ENCODE measurements at places on chromosomes 2 and 18.

- no peak for DNase-seq
Observed at GRCh38 chr2:38940746-38941145, 51.1 kb downstream of the ARHGEF33 start.

GRCh38 chr18:42426496-42427015, 471.5 kb downstream of the PIK3C3 start:
- DNase-seq = no peak

DNA sequence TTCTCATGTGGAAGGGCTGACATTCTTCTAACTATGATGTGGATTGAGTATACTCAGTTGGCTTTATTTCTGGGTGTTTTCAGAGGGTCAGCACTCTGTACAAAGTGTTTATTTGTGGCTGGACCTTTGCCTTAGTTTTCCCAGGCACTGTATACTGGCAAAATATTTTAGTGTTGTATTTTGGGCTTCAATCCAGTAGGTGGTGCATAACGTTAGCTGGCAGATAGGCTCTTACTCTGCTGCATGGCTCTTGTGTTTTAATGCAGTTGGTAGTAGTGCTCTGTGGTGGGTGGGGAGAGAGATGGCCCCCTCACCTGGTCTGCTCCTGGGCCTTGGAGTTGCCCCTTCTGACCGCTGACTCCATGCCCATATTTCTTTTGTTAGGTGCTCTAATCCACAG, 75.6 kb upstream of the REG3A start:
- no peak for DNase-seq

DNA sequence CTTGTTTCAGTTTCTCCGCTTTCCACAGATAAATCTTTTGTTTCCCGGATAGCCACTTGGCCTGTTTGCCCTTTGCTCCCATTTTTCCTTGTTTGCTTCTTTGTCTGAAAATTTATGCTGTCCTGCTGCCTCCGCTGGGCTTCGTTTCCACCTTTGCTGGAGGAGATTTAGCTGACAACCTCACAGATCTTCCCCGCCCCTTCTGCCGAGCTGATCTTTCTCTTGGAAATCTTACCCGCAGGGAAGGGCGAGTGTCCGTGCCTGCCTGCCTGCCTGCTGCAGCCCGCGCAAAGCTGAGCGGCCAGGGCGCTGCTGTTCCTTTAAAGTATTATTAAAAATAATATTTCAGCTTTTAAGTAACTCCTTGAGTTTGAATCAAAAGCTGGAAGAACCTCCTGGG, 1.4 kb upstream of the XRCC5 start:
- no peak for DNase-seq

DNA sequence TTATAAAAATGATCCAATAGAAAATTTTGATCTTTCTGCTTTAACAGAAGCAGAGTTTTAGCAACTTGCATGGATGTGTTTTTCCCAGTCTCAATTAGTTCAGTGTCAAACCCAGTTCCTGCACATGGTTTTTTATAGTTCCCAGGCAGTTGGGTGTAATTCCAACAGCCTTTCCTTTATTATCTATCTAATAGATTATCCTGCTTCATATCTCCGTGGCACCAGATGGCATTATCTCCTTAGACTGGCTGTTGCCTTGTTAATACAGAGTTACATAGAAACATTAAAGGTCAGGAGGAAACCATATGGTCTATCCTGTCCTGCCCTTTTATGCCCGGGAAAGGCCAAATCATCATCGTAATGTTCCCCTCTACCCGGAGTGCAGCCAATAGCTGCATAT, 400.9 kb upstream of the SMIM21 start:
- DNase-seq = no peak
